GM13977 (cell line): ENCODE measurements at places on chromosomes 6 and 20.

- DNase-seq, result no peak
Observed at GRCh38 chr6:13288969-13289391, 39.4 kb downstream of the TBC1D7 start.

- no peak for DNase-seq
Observed at GRCh38 chr20:52614051-52614863, 357.9 kb upstream of the TSHZ2 start.

GRCh38 chr20:23059846-23060245 lies 10.4 kb upstream of the THBD start:
- DNase-seq, result no peak

DNA sequence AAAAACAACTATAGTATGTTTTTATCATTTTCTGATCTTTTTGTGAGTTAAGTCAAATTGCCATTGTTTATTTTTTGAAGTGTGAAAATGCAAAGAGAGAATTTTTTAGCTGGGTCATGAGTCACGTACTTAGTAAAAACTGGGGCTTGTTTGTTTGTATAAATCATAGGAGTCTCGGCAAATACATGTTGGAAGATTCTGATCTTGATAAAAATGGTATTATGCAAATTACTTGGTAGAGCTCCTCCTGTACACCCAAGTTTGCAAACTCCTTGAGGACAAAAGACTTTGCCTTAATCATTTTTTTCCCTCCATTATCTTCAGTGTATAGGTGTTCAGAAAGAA lies 25.8 kb downstream of the TBPL1 start:
- DNase-seq, result no peak

DNA sequence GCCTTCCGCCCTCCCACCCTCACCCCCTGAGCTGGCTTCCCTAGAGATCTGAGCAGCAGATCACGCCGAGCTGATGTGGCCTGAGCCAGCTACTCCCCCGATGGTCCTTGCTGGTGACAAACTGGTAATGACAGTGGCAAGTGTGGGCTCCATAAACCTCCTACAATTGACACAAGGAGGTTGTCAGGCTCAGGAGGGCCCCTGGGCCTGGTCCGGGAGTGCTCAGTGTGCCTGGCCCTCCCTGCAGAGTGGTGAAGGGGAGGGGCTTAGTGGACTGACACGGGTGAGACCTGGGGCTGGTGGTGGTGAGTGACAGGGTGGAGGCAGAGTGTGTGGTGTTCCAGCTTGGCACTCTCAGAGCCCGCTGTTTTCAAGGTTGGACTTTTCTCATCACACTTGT lies 22.6 kb upstream of the MPC1 start:
- DNase-seq, result no peak

DNA sequence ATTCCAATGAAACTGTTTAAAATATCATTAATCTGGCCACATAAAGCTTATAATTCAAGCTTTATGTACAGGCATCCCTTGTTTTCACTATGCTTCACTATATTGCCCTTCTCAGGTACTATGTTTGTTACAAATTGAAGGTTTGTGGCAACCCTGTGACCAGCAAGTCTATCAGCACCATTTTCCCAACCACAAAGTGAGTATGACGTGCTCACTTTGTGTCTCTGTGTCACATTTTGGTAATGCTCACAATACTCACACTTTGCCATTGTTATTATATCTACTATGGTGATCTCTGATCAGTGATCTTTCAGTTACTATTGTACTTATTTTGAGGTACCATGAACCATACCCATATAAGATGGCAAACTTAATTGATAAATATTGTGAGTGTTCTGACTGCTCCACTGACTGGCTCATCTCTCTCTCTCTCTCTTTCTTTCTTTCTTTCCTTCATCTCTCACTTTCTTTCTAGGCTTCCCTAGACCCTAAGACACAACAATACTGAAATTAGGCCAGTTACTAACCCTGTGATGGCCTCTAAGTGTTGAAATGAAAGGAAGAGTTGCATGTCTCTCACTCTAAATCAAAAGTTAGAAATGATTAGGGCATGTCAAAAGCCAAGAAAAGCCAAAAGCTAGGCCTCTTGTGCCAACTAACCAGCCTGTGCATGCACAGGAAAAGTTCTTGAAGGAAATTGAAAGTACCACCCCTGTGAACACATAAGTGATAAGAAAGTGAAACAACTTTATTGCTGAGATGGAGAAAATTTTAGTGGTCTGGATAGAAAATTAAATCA lies 227.9 kb downstream of the BCAS1 start:
- no peak for DNase-seq
